Cerebellar cortex (tissue), 1 donor: ENCODE measurements at places on chromosomes 12 and 14.

DNA sequence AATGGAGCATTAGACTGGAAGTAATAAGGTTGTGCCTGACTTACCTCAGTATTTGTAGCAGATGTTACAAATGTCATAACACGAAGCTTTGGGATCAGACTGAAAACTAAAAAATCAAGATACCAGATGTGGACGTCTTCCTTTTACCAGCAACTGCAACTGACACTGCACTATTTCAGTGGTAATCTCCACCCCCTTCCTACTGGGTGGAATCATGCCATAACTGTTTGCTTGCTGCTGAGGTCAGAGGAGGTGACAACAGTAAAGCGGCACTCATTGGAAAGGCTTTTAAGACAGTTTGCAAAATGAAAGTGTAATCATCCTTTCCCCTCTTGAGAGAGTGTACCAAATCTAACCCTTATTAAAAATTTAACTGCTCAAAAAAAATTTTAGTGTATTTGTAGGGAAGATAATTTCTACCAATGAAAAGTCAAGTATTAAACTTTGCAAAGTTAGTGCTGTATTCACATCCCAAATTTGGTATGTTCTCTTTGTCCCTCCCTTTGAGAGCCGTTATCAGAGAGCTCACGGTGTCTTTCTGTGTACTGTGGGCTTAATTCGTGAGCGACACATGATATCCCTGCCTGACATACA lies 420.7 kb downstream of the NPAS3 start:
- no peak for DNase-seq

- DNase-seq = no peak
Observed at GRCh38 chr14:102344485-102344884, 18.2 kb downstream of the CINP start.

- DNase-seq = no peak
Observed at GRCh38 chr12:121575952-121576625, 4.7 kb downstream of the KDM2B start.

DNA sequence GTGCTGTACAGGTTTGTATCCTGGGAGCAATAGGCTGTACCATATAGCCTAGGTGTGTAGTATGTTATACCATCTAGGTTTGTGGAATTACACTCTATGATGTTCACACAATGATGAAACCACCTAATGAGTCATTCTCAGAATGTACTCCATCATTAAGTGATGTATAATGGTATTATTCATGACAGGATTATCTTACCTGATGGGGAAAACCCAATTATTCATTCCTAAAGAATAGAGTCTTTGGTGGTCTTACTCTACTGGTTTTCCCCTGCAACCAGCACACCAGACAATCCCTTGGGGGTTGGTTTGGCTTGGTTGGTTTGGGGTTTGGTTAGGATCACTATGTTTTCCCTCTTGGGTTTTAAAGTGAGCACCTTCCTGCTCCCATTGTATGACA lies 12.6 kb upstream of the OR10P1 start:
- DNase-seq = no peak

- DNase-seq = no peak
Observed at GRCh38 chr12:114064497-114064896, 98.4 kb upstream of the RBM19 start.

DNA sequence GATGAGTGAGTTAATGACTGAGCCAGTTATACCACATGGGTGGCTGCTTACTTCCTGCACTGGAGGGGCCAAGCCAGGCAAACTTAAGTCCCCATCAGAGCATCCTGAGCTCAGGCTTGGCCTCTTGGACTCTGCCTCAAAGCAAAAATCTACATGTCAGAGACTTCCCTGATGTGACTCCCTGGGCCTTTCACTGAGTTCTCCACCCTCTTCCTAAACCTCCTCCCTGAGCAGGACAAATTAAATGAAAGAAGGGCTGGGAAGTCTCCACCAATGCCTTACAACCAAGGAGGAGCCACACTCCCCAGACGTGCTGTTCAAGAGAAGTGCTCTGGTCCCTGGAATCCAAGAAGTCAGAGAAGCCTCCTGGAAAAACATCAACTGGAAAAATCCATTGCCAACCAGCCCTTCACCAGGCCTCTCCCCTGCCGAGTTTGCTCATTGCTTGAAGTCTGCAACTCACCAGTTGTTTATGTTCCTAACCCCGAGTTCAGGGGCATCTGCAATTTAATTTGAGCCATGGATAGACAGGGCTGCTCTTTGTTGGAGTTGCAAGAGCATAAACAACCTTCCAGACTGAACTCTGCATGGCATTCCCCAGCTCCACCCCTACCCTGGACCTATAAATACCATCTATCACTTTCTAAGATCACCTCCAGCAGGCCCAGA lies 160.5 kb downstream of the ANO2 start:
- DNase-seq = no peak
